ENCODE measurements at places on chromosomes 5 and 9.

GRCh38 chr5:132439521-132440089, 51.0 kb downstream of the IRF1 start:
- DNase-seq, result no peak

DNA sequence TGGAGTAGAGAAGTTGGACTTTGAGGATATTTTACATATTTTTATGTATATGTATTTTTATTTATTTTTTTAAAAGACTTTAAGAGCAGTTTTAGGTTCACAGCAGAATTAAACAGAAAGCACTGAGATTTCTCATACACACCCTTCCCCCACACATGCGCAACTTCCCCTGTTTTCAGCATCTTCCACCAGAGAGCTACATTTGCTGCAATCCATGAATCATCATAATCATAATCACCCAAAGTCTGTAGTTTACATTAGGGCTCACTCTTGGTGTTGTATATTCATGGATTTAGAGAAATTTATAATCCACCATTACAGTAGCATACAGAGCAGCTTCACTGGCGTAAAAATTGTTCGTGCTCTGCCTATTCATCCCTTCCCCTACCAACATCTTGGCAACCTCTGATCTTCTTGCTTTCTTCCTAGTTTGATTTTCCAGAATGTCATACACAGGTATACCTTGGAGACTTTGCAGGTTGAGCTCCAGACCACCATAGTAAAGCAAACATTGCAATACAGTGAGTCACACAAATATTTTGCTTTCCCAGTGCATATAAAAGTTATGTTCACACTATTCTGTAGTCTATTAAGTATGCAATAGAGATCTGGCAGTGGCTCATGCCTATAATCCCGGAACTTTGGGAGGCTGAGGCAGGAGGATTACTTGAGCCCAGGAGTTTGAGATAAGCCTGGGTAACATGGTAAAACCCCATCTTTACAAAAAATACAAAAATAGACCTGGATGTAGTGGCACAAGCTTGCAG, 9.6 kb upstream of the CCDC171 start:
- no peak for DNase-seq

DNA sequence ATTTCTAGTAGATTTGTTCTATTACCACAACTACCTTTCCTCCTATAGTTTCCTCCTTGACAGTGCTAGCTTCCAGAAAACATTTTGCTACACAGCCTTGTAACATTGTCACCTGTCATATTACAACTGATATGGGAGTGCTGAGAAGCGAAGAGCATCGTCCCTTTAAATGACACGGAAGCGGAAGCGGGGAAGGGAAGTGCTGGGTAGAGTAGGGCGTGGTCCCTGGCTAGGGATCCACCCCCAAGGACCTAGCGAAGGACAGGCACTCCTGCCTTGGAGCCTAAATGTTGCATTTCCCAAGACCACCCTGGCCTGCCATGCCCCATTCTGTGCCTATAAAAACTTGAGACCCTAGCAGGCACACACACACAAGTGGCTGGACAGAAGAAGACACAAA, 57.4 kb upstream of the RANBP6 start:
- no peak for DNase-seq

DNA sequence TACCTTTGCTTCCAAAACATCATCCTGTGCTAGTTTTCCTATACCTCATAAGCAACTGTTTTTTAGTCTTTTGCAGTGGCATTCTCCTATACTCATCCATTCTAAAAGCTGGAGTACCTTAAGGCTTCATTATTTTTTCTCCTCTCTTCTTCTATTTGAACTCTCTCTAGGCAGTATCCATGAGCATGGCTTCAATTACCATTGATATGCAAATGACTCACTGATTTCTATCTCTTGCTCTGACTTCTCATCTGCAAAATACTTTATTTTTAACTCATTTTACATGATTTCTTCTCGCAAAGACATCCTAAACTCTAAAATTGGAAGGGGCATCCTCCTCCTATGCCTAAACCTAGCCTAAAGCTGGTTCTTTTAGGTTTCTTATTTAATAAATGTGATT, 365.1 kb upstream of the NUDT12 start:
- DNase-seq, result no peak

- no peak for DNase-seq
Observed at GRCh38 chr5:111187079-111187478, 37.1 kb upstream of the CAMK4 start.

GRCh38 chr9:128495296-128495695, 9.2 kb upstream of the GLE1 start:
- DNase-seq, result no peak

- no peak for DNase-seq
Observed at GRCh38 chr9:105633411-105633810, 28.8 kb upstream of the TAL2 start.

- no peak for DNase-seq
Observed at GRCh38 chr5:2353871-2354440, 397.5 kb downstream of the IRX2 start.

GRCh38 chr5:1515311-1515920, 8.3 kb downstream of the LPCAT1 start:
- no peak for DNase-seq

DNA sequence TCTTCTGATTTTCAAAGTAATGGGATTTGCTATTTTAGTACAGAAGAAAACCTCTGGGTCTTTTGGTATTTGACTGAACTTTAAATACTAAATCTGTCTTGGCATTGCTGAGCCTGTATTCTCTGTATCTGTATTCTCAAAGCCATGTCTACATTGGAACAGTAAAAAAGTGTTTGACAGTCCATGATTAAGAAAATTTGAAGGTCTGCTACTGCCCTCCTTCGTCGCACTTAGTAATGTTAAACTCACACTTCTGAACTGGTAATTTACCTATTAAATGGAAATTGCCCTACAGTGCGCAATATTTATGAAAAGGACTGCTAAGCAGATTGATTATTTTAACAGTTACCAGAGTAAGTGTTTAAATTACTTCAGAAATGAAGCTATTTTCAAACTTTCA, 165.7 kb upstream of the SMC2 start:
- no peak for DNase-seq

- no peak for DNase-seq
Observed at GRCh38 chr9:111821006-111821528, 26.3 kb upstream of the SHOC1 start.

DNA sequence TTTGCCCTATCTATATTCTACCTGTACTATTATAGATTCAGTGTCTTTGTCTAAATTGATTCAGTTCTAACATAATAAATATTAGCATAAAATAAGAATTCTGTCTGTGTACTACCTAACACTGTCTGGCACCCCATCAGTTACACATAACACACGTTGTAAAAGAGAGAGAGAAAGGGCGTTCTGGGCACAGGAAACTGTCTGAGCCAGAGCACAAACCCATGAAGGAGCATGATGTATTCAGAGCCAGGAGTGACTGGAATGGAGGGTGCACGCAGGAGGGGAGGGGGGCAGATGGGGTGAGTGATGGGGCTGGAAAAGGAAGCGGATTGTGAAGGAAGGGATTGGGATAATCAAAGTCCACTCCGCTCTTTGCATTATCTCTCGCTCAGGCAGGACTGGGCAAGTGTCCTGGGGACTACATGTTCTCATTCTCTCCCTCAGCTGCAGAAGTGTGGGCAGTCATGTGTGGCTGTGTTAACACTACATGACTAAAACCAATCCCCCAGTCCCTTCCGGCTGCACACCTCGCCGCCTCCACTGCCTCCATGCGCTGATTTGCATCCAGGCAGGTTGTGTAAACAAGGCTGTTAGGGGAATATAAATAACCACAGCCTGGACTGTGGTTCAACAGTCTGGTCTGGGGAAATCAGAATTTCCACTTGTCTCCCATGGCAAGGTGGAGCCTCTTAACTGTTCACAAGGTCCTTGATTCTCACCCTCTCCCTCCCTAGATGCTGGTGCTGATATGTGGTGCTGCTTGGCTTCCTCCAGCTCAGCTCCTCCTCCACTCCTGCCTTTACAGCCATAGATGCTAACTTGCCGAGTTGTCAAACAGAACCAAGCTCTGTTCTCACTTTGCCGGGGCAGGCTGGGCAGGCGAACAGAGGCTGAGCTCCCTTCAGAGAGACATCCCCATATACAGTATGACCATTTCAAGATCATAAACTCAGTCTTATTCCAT, 367.5 kb upstream of the BRINP1 start:
- no peak for DNase-seq

- no peak for DNase-seq
Observed at GRCh38 chr5:60545551-60545950, 154.4 kb downstream of the DEPDC1B start.

GRCh38 chr5:40694433-40694832, 14.7 kb downstream of the PTGER4 start:
- no peak for DNase-seq

DNA sequence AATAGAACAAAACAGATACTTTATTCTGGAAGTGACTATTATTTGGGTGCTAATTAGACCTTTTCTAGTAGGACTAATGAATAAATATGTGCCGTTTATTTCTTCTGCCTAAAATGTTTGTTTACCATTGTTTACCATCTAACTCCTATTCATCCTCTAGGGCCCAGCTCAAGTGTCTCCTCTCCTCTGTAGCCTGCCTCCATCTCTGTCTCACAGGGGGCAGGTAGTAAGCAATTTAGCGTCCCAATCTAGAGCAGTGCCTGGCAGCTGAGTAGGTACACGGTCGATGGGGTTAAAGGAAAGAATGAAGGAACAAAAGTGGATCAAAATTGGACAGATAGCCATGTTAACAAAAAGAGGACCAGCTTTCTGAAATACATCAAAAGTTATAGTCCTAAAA, 230.9 kb downstream of the SLF1 start:
- DNase-seq, result no peak

DNA sequence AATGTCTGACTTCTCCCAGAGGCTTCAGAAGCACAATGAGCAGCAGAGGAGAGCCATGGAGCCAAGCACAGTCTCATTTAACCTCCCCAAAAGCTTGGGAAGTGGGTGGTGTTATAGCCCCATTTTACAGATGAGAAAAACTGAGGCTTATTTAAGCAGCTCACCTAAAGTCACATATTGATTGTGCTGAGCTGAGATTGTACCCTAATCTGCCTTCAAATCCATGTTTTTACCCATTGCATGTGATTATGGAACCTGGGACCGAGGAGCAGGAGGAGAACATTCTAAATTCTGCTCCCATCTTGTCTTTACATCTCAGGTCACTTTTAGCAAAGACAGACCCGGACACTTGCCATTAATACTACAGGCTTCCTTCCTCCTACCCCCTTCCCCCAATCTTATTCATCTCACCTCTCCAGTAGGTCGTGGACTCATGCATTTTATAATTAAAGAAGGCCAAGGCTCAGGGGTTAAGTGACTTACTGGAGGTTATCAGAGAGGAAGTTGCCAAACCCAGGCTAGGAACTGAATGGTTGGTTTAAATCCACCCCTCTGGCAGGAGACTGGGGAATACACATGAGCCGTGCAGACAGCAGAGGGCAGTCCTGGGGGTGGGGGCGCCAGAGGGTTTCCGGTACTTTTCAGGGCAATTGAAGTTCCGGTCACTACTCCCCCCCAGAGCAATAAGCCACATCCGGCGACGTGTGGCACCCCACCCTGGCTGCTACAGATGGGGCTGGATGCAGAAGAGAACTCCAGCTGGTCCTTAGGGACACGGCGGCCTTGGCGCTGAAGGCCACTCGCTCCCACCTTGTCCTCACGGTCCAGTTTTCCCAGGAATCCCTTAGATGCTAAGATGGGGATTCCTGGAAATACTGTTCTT, 51.0 kb upstream of the IL17B start:
- no peak for DNase-seq

DNA sequence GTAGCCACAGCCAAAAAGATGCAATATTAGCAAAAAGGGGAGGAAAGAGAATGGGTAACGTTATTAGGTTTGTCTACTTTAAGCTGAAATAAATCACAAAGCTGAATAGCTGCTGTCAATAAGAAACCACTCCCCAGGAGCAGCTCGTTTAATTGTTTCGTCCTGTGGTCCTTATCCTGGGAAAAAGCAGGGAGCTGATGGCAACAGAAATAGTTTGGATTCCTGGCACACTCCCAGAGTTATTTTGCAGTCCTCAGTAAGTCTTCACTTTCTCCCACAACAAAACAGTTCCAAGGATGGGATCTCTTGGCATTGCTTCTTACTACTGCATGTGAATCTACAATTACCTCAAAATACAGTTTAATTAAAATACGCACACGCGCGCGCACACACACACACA, 28.8 kb downstream of the FRMD3 start:
- DNase-seq, result no peak

DNA sequence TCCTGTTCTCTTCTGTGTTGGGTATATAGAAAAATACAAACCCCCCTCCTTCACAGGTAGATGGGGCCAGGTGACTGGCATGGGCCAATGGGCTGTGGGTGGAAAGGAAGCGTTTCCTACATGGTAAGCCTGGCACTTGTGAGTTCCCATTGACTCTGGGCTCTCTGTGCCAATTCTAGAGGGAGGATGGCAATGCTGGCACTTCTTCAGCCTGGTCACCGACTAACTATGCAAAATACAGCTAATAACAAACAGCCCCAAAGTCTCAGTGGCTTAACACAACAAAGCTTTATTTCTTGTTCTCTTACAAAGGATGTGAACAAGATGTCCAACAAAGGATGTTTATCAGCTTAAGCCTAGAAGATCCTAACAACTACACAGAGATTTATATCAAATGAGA, 258.1 kb downstream of the SYK start:
- no peak for DNase-seq

DNA sequence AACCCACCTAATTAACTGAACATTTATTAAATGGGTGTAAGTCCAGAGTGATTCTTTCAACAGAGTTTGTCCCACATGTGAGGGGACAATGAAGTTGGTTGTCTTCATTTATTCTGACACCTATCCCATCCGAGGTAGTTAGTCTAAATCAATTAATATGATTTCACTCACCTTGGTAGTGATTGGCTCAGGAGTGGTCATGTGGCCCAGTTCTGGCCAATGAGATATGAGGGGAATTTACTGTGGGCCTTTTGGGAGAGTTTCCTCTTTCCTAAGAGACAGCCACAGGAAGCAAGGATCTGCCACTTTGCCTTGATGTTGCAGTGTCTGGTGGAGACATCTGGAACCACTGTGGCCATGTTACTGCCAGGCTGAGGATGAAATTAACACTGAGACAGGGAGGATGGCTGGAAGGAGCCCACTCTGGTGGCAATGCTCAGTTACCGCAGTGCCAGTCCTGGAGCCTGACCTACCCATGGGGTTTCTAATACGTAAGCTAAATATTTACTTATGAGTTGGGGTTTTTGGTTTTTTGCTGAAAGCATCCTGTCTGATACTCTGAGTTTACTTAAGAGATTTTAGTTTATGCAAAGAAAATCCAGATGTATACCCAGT, 118.6 kb downstream of the FGF18 start:
- no peak for DNase-seq

DNA sequence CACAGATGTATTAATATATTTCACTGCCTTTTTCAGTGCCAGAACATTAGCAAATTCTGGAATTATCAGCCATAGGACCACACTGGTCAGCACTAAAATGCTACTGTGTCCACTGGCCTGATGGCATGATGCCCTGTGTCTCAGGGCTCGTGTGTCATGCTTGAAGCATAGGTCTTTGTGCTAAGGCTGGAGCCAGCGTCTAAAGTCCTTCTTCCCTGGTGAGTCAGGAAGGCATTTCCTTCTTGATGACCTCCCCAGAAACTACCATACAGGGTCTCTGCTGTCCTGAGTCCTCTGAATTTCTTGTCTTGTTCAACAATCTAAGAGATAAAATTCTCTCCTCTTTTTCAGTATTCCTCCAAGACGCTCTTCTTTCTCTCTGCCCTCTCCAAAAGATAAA, 489.9 kb downstream of the PSAT1 start:
- DNase-seq, result no peak
